ENCODE measurements at places on chromosomes 2 and 18.
A peak's percentile ranks its signal among the peaks of the same experiment; 100 is the strongest.

- peak; percentile 59 for DNase-seq
Measured at GRCh38 chr2:182915369-182916326, 49.2 kb upstream of the FRZB start.

DNA sequence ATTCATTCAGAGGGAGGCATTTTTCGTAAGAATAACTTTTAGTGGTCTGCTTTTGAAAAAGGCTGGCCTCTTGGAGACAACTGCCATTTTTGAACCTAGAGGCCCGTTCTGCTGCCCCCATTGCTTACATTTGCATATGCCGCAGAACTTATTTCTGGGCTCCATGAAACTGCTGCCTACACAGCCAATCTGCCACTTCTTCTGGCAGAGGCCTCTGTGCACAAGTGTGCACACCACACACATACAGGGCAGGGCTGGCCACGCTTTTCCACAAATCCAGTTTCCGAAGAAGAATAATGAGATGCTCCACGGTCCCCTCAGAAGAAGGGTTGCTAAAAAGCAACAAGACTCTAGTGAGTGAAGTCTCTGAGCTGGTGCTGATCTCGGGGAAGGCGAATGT, 56.2 kb downstream of the TMEM200C start:
- no peak for DNase-seq

GRCh38 chr18:76232779-76233178, 262.3 kb downstream of the ZNF516 start:
- DNase-seq: no peak

DNA sequence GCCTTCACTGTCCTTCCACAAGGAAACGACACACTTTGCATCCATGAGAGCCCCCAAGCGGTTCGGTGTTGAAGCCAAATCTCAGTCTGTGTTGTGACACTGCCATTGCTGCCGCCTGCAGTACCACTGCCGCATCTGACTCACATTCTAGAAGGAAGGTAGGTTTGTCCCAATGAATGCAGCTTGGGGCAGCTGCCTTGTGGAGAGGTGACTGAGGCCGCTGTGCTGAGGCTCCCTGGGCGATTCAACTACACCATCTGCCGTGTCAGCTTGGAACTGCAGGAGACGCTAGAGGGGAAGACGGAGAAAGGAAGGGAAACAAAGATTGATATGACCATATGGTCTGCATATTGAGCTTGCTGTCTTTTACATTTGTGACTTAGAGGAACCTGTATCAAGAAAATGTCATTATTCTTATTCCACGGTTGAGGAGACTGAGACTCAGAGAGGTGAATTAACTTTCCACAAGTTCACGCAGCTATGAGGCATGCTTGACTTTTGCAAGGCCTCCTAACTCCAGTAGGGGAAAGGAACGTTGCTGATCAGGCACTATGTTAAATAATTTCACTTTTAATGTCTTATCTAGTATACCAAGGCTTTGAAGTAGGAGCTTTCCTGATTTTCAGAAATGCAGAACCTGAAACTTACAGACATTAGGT, 43.5 kb upstream of the LMAN1 start:
- DNase-seq: peak; percentile 29

- DNase-seq: no peak
Measured at GRCh38 chr18:24786027-24786426, 325.6 kb downstream of the HRH4 start.

- DNase-seq: peak; percentile 58
Measured at GRCh38 chr18:60372596-60372995, at the start of gene MC4R. TSS of gene MC4R (minus strand) at chr18:60372775. CDS start at chr18:60372349, 426 bp downstream.

DNA sequence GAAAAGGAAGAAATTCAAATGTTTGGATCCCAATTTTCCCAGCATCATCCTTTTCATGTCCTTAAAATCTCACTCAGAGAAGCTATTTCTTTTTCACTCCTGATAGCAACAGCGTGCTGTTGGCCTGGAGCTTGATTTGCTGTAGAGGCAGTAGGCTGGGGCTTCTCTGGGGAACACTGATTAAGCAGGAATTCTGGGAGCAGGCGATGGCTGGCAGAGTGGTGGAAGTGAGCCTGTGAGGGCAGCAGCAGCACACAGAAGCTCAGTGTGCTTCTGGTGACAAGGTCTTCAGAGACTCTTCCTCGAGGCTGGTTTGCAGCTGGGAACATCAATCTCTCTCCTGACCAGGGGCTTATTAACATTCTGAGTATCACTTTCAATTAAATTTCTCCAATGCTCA, 284.6 kb downstream of the DPP10 start:
- DNase-seq: no peak

DNA sequence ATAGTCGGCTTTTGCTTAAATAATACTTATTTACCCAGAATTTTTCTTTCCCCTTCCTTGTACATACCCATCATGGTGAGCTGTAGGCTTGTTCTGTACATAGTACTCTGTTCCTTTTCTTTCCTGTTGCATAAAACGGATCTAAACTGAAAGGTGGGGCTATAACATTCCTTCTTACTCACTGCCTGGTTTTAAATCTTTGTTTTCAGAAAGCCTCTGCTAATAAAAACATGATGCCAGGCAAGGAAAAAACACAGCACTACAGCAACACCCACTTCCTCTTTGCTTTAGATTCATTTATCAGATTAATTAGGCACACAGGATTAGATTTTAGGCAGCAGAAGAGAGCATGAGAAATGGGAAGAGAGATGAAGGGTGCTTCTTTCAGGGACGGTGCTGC, 19.6 kb upstream of the STON1 start:
- DNase-seq: no peak

DNA sequence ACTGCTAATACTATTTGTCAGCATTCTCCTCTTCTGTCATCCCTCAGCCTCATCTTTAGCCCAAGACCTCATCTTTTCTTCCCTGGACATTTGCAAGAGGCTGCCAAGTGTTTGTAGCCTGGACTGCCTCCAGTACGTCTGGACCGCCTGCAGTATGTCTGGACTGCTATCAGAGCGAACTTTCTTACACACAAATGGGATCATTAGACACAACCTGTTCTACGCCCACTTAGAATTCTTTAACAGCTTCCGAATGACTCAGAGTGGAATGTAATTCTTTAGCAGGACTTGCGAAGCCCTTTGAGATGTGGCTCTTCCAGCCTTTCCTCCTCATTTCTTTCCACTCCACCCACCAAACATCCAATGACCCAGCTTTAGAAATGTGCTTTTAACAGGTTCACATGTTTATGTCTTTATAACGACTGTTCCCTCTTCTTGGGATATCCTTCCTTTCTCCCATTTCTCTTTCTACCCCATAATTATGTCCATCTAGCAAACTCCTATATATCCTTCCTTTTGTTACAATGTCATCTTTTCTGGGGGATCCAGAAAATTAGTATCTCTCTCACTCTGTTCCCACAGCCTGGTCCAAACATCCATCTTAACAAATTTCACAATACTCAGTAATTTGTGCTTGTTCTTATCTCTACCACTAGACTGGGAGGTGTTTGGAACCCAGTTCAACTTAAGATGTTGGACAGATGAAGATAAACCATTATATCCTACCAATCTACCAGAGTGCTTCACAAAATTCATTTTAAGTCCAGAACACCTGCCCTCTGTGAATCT, 171.3 kb upstream of the PGAP1 start:
- peak; percentile 77 for DNase-seq

GRCh38 chr2:235666213-235666781, 172.5 kb downstream of the AGAP1 start:
- peak; percentile 69 for DNase-seq

DNA sequence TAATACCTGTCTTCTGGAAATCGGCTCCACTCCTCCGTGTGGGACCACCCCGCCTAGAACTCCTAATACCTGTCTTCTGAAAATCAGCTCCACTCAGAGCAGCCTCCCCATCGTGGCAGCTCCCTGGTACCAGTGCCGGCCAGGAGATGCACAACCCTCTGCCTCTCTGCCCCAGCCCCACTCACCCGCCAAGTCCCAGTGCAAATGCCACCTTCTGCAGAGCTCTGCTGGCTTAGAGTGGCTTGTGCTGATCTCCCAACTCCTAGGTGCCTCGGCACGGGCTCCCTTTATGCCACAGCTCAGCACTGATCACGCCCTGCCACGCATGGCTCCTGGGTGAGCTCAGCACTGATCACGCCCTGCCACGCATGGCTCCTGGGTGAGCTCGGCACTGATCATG, 258.5 kb downstream of the HDAC4 start:
- no peak for DNase-seq

DNA sequence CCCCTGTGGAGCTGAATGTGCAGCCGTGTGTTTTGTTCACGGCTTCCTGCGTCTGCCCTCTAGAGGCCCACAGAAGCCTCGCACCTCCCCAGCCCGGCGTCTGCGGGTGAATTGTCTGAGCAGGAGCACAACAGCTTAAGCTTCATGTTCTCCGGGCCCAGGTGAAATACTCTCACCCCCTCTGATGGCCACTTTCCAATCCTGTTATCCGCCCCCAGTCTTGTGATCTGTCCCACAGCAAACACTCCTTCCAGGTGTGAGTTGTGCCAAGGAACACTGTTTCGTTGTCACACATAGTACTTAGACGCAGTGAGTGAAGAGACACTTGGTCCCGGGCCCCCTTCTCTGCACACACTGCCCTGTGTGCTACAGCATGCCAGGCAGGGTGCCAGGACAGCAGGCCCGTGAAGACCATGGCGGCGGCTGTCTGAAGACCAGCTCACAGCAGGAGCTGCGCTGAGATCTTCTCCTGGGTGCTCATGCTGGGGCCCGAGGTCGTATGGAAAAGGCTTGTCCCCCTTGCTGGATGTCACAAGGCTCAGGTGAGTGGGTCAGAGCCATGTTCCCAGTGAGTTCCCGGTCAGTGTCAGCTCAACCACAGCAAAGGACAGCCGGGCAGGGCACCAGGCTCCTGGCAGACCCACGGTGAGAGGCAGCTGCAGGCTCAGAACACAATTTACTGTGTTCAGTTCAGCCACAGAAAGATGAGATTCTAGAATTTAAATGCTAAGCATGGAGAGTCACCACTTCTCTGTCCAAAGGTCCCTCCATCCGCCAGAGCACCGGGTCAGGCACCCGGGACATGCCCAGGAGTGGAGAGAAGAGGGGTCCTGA, 6.8 kb upstream of the PXDN start:
- DNase-seq: peak; percentile 72

DNA sequence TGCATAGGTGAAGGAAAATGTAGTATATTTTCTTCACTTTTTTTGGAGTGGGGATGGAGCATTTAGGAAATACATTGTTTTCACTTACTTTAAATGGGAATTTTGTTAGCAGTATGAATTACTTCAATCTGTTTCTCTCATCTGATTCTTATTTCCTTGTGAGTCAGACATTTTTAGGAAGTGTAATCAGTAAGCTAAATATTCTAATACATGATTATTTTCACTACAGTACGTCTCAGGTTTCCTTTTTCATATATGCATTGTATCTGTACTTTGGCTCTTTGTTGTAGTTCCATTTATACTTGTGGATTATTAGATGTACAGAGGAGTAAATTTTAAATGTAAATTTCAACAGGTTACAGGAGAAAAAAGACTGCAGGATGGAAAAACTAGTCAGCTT, 27.9 kb downstream of the GPD2 start:
- DNase-seq: no peak

GRCh38 chr2:165440367-165440766, 29.1 kb upstream of the CSRNP3 start:
- DNase-seq: no peak

DNA sequence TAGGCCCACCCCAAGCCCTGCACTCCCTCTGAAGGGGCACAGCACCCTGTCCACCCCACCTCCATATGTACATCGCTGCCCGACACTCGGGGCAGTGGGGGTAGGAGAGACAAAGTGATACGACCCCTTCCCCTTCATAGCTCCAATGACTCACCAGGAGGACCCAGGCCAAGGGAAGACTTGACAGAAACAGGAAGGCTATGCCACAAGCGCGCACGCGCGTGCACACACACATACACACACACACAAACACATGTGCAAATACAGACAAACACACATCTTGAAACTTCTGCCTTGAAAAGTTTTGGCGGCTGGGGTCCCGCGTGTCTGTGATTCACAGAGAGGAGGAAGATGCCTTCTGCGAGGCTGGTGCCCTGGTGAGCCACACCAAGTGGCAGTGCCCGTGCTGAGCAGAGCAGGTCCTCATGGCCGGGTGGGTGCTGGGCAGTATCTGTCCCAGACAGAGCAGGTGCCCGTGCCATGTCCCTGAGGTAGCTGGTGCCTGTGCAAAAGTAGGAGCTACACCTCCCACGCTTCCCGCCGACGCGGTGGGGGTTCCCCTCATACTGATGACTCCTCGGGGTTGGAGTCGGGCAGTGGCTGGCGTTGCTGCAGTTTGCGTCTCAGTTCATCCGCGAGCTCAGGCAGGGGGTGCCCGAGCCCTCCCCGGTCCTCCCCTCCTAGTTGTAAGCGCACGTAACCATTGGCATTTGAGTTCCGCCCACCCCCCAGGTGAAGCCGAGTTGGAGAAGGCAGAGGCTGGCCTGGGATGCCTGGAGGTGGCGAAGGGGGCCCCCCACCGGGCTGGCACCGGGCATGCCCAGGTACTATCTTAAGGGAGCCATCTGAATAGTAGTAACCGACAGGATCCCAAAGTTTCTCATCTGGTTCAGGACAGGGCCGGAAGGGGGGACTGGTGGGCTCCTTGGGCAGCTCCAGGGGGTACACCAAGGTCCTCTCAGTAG, 2.5 kb upstream of the ANKRD39 start:
- DNase-seq: no peak

GRCh38 chr2:128513961-128514283, 195.3 kb upstream of the HS6ST1 start:
- DNase-seq: no peak

GRCh38 chr2:190877436-190877835, 3.2 kb upstream of the GLS start:
- no peak for DNase-seq

GRCh38 chr2:114063346-114063745, 173.5 kb downstream of the ACTR3 start:
- no peak for DNase-seq

DNA sequence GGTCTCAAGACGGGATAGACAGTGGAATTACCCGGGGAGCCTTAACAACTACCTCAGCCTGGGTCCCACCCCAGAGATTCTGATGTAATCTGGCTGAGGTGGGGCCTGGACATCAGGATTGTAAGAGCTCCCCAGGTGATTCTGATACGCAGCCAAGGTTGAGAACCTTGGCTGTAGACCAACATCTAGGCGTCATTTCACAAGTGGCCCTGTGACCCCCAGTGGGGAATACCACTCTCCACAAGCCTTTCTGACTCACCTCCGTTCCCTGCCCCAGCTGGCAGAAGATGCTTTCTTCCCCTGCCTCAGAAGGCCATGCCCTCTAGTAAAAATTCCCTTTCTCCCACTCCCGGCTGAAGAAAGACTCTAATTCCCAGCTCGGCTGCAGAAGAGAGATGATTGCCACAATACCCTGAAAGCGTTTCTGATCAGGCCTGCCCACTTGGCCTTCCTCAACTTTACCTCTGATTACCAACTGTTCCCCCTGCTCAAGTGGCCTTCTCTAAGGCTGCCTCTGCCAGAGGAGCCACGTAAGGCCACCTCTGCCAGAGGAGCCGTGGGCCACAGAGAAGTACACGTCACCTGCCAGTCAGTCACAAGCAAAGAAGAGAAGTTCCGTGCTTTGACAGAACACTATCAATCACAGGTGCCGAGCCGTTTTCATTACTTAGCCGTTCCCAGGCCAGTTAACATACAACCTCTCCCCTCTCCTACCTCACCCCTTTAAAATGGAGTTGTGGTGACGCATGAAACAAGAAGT, 116.8 kb upstream of the PKDCC start:
- no peak for DNase-seq

- DNase-seq: no peak
Measured at GRCh38 chr2:232142049-232142448, 180.5 kb downstream of the DIS3L2 start.

- DNase-seq: no peak
Measured at GRCh38 chr18:60090170-60090569, 190.4 kb downstream of the PMAIP1 start.

Data from AG04450 (cell line).